ENCODE measurements at places on chromosomes 2 and 18.

DNA sequence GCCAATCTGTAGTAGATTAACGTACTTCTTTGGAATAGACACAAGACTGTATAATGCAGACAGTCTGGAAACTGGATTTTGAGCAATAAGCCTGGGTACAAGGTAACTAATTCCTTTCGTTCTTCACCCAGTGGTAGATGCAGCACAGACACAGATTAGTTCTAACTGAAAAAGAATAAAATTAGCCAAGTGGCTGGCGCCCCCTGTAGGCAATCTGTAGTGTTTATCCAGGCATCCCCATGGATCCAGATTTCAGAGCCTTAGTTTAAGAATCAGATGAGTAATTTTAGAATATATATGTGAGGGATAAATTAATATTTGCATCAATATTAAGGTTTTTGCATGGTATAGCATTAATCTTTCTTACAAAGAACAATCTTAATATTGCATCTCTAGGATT is 563.9 kb downstream of the DCC start:
- DNase-seq: no peak

- no peak for DNase-seq
These were observed 26.3 kb downstream of the CTIF start for GRCh38 chr18:48565105-48565504.

GRCh38 chr2:200788121-200788718 is 23.5 kb upstream of the BZW1 start:
- DNase-seq: no peak

- no peak for DNase-seq
These were observed 100.7 kb downstream of the LYPD6 start for GRCh38 chr2:149430743-149431736.

DNA sequence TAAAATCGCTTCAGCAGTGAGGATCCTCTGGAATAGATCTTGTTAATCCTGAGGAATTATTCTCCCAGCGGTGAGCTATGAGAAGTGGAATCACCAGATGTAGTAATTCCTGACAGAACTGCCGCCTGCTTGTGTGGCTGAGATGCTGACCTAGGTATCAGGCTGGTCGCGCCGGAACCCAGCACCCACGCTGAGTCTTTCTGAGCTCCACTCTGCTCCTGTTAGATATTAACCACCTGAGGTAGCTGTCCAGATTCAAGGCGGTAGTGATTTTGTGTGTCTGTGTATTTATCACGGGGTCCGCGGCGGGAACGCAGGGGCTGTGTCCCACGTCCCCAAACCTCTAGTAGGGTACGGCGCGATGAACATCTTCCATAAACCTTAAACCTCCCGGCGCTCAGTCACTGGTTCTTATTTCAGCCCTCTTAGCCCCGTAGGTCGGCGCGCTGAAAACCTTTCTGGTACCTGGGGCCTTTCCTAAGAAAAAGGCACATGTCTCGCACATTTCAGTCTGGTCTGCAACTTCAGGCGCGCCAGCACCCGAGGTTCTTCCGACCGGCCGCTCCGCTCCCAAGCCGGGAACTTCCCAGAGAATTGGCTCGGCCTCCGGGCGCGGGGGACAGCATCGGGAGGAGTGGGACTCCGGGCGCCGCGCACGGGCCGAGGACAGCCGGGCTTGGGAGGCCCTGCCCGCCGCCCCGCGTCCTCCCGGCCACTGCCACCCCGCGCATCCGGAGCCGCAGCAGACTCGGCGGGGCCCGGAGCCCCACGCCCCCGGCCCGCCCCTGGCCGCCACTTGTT is 542 bp upstream of the CNNM3 start:
- no peak for DNase-seq

DNA sequence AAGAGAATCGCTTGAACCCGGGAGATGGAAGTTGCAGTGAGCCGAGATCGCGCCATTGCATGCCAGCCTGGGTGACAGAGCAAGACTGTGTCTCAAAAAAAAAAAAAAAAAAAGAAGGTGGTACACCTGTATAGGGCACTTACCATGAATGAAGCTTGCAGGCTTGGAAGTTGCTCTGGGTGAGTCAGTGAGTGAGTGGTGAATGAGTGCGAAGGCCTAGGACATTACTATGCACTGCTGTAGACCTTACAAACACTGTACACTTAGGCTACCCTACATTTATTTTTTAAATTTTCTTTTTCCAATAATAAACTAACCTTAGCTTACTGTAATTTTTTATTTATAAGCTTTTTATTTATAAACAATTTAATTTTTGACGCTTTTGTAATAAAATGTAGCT is 78.4 kb upstream of the ATG16L1 start:
- DNase-seq: no peak

- DNase-seq: no peak
These were observed 21.7 kb downstream of the C2orf92 start for GRCh38 chr2:97691166-97691565.

- peak; percentile 37 for DNase-seq
These were observed 78.4 kb downstream of the LIMS1 start for GRCh38 chr2:108612514-108613183.

DNA sequence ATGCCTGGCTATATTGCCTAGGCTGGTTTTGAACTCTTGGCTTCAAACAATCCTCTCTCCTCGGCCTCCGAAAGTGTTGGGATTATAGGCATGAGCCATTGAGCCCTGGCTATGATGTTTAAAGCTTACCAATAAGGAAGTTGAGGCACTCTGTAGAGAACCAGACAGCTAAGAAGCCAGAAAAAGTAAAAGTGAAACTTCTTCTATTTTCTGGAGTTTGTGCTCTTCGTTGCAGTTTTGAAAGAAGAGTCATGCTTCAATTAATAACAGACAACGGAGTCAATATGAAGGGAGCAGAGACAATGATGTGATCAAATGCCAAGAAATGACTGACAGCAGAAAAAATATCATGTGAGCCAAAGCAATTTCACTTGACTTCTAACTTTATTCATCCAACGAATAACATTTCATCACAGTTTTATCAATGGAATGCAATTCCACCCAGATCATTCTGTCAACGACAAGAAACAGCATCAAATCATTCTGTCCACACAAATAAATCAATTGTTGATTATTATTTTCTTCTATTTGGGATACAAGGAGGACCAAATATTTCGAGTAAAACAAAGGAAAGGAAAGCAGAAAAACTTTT is 175.5 kb upstream of the CELF4 start:
- DNase-seq: no peak

GRCh38 chr18:4060427-4061281 is 394.5 kb downstream of the DLGAP1 start:
- DNase-seq: no peak

- no peak for DNase-seq
These were observed 301.8 kb downstream of the GBX2 start for GRCh38 chr2:235866373-235866772.

GRCh38 chr2:70461414-70461813 is 92.2 kb downstream of the TGFA start:
- DNase-seq: no peak

- no peak for DNase-seq
These were observed 840 bp upstream of the PSD4 start for GRCh38 chr2:113172721-113173541.

GRCh38 chr2:11738589-11739436 is 7.6 kb upstream of the LPIN1 start:
- DNase-seq: no peak

DNA sequence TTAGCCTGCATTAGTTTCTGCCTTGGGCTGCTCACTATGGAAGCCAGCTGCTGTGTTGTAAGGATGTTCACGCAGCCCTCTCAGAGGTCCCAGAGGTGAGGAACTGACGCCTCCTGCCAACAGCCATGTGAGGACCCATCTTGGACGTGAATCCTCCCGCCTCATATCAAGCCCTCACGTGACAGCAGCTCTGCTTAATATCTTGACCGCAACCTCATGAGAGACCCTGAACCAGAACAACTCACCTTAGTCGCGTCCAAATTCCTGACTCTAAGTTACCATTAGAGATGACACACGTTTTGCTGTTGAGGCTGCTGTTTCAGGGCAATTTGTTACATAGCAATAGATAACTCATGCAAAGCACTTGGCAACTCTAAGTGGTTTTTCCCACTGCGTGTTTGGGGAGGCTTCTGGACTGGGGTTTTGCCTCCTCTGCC is 97.7 kb downstream of the TMEM17 start:
- no peak for DNase-seq

DNA sequence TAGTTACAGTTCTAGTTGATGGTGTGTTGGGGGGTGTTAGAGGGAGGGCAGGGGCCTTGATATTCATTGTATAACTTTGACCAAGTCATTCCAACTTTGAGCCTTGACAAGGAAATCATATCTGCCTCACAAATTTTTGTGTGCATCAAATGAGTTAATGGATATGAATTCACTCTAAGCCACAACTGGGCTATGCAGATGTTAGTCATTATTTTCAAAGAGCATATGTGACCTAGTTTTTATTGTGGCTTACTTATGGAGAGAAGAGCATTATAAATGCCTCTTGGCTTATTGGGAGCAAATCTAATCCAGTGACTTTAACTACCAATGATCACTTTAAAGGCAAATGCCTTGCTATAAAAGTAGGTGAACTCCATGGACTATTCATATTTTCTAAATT is 250.2 kb downstream of the LPIN1 start:
- DNase-seq: no peak

GRCh38 chr2:216391401-216391800 is 19.1 kb upstream of the MARCHF4 start:
- DNase-seq: no peak

DNA sequence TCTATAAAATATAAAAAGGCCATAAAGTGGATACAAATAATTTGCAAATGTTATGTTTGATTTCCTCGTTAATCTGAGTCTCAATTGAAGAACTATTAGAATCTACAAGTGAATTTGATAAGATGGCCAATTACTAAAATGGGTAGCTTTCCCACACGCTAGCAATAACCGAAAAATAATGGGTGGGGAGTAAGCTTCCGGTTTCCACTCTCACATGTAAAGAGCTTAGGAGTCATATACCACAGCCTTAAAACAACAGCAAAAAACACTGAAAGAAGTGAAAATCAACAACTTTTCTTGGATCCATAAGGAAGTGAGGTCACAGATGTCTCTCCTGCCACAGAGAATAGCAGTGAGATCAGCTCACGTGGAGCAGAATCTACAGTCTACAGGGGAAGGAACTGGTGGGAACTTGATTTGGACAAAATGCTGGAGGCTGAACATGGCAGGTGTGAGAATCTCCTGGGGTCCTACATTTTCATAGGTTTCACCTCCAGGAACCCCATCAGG is 18.6 kb downstream of the THAP4 start:
- no peak for DNase-seq

GRCh38 chr2:120957905-120958304 is 222.2 kb downstream of the GLI2 start:
- DNase-seq: no peak

GRCh38 chr18:57915865-57916582 is 112.9 kb upstream of the ATP8B1 start:
- DNase-seq: no peak

DNA sequence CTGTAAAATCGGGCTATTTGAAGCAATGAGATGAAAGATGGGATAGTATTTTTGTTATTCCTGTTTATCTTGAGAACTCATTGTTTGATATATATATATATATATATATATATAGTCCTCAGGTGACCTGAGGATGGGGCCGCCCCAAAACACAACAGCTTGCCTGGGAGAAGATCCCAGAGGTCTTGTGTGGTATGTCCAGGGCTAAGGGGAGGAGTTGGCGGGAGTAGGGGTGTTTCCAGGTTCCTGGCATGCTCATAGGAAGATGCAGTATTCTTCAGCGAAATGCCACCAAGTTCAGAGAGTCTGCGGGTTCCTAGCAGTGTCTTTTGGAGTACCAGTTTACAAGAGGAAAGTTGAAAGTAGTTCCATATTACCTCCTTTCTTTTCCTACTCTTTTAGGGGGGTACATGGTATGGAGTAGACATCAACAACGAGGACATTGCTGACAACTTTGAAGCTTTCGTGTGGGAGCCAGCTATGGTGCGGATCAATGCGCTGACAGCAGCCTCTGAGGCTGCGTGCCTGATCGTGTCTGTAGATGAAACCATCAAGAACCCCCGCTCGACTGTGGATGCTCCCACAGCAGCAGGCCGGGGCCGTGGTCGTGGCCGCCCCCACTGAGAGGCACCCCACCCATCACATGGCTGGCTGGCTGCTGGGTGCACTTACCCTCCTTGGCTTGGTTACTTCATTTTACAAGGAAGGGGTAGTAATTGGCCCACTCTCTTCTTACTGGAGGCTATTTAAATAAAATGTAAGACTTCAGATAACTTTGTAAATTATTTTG is 18.3 kb downstream of the CCT7 start:
- DNase-seq: no peak

Data from stimulated activated CD4-positive, alpha-beta T cell treated with anti-CD3 and anti-CD28 coated beads, Interleukin-1b, Interleukin-23, amount 100 ng/mL, for 24 hours (primary cell).